ENCODE measurements at places on chromosomes 1 and 21.

DNA sequence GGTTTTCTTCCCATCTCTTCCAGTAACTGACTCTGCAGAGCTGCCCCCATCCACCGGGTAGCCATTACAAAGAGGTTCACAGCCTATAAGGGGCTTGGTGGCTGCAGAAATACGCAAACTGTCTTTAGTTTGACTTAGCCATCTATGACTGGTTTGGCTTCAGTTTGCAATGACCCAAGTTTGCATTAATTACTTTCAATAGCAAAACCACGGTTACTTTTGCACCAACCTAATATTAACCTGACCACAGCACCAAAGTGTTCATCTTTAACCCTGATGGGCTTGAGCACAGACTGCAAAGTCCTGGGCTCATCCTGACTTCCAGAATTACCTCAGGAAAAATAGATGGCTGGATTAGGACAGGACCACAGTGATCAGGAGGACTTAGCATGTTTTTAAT is 2.2 kb upstream of the HAO2 start:
- DNase-seq: no peak

DNA sequence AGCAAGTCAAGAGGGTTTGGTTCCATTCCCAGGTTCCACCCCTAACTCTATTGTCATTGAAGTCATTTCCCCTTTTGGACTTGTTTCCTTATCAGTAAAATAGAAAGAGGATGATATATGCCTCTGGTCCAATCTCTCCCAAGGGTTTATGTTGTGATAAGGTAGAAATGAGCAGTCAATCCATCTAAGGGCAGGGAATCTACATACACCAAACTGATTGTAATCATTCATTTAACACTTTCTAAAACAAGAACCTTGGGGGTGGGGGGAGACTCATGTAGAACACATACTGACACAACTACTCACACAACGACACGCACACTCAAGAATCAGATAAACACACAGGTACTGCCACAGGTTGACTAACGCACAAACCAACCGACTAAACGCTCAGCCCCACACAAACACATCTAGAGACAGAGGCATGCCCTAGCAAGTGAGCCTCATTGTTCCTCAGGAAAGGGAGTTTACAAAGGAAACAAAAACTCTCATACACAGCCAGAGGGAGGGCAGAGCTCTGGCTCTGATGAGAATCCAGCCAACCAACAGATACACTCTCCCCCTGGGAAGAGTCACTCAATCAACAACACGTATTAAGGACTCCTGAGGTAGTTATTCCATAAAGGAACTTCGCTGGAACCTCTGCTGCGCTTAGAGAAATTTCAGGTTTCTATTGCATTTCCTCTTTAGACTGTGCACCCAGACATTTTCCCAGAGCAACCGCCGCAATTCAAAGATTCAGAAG is 1.0 kb downstream of the F11R start:
- no peak for DNase-seq

DNA sequence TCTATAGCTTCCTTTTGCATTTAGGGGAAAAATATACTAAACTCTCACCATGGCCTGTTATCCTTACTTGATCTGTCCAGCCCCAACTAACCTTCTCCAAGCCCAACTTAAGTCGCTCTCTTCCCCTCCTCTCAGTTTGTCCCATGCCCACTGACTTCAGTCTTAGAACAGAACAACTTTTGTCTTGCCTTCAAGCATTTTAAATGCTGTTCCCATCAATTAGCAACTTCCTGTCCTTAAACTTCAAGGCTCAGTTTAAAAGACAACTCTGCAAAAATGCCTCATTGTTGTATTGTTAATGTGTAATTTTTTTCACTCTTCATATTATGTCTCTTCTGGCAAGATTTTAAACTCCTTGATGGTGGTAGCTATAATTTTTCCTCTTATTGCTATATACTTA is 526.9 kb downstream of the NEGR1 start:
- DNase-seq: no peak

GRCh38 chr1:68801440-68801839 is 304.6 kb upstream of the DEPDC1 start:
- DNase-seq: no peak

GRCh38 chr1:154767315-154768240 is 102.5 kb downstream of the KCNN3 start:
- no peak for DNase-seq

DNA sequence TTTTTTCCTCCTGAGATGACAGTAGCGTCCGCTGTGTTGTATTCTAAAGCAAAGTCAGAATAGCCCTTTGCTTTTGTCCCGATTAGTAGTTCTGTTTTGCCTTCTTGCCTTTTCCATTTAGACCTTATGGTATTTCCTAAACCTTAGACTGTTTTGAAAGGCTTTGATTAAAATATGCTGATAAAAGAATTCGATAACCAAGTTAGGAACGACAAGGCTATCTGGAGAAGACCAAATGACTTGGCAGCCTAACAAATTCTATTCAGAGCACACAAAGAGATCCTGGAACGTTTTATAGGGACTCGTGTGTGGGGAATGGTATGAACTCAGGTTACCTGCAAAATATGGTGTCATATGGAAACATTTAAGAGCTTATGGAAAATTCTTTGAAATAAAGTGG is 42.9 kb downstream of the NFIA start:
- no peak for DNase-seq

GRCh38 chr1:114340892-114341291 is 170.1 kb downstream of the TRIM33 start:
- DNase-seq: no peak

GRCh38 chr1:2556277-2556677 is at the start of gene TNFRSF14:
Gene TNFRSF14, plus strand, starts transcription at chr1:2556371. Its CDS starts 294 bp downstream, at chr1:2556665.
- peak; percentile 77 for DNase-seq

DNA sequence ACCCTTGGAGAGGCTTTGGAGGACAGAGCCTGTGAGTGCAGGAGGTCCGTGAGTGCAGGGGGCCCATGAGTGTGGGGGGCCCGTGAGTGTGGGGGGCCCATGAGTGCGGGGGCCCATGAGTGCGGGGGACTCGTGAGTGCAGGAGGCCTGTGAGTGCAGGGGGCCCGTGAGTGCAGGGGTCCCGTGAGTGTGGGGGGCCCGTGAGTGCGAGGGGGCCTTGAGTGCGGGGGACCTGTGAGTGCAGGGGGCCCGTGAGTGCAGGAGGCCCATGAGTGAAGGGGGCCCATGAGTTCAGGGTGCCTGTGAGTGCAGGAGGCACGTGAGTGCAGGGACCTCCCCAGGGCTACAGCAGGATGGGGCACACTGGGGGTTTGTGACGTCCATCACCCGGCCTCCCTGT is 108.3 kb upstream of the TTC34 start:
- DNase-seq: no peak

- DNase-seq: peak; percentile 86
Measured at GRCh38 chr21:25735646-25736597, 1.1 kb downstream of the GABPA start.

DNA sequence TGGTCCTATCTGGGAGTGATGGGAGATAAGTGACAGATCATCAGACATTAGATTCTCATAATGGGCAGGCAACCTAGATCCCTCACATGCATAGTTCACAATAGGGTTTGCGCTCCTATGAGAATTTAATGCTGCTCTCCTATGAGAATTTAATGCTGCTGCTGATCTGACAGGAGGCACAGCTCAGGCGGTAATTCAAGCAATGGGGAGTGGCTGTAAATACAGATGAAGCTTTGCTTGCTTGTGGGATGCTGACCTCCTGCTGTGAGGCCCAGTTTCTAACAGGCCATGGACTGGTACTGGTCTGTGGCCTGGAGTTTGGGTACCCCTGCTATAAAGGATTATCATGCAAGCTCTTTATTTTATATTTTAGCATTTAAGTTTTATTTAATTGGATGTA is 72.0 kb downstream of the ZMYM4 start:
- no peak for DNase-seq

DNA sequence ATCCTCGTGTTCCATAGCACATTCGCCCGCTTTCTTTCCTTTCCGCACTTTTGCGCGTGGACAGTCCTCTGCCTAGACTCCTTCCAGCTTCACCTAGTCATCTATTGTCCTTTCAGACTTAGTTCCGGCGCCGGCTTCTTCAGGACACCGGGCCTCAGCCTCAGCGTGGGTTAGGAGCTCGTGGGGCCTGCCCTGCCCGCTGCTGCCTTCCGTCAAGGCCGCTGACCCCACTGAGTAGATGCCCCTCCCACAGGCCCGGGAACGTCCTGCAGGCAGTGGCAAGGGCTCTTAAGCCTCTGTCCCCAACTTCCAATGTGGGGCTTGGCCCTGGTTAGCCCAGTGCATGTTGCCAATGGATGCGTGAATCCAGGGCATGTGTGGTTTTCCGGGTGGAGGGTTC is 11.4 kb downstream of the DMRTB1 start:
- no peak for DNase-seq

DNA sequence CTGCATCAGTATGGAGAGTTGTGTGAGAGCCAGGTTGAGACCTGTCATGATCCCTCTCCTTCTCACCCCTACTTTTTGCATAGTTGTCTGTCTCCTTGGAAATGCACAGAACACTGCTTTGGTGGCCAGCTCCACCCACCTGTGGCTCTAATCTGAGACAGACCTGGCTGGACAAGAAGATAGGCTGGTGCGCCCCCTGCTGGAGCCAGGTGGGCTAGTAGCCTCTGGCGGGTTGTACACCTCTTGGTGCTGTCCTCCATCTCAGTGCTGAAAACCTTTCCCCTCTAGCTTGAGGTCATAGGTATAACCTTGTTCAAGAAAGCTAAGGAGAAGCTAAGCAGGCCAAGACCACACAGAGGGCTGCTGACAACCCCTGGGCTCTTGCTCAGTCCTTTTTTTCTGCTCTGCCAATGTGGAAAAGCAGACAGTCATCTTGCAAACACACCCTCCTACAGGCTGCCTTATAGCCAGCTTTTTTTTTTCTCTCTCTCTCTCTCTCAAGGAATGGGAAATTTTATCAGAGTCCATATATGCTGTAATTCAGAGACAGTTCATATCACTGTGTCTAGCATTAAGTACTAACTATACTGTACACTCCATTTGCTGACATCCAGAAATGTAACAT is 58.8 kb upstream of the SPATA6 start:
- DNase-seq: peak; percentile 62
